ENCODE measurements at places on chromosomes 13 and 19. TPM values are rescaled to one million over a fixed set of nuclear protein-coding genes. Genes with fewer than 3 reads are reported as not detected.

DNA sequence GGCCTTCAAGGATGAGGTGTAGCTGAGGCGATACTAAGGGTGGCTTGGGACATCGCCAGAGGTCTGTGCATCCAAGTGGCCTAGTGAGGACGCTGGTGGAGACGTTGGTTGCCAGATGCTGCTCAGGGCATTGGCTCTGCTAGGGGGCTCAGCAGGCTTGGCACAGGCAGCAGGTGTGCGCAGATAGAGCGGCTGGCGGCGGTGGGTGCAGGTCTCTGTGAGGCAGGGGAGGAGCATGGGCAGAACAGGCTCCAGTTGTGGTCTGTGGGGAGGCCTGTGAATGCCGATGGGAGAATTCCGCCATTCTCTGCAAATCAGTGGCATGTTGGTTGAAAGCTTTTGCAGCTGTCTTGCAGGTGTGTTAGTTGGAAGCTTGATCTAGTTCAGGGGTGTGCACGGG lies 21.2 kb downstream of the PRAM1 start:
- peaks cover 61% of the 10 kb centered on the region for H3K36me3 ChIP-seq
- H3K4me1 ChIP-seq: no peaks in the 10 kb centered on the region
- no peak overlapping the region for H3K4me3 ChIP-seq

GRCh38 chr19:44635581-44636438 lies 7.9 kb upstream of the PVR start:
- H3K27me3 ChIP-seq: no peaks in the 10 kb centered on the region
- peak; percentile 71 for DNase-seq
- no peaks in the 10 kb centered on the region for H3K36me3 ChIP-seq
- peaks cover 19% of the 10 kb centered on the region for H3K4me1 ChIP-seq

DNA sequence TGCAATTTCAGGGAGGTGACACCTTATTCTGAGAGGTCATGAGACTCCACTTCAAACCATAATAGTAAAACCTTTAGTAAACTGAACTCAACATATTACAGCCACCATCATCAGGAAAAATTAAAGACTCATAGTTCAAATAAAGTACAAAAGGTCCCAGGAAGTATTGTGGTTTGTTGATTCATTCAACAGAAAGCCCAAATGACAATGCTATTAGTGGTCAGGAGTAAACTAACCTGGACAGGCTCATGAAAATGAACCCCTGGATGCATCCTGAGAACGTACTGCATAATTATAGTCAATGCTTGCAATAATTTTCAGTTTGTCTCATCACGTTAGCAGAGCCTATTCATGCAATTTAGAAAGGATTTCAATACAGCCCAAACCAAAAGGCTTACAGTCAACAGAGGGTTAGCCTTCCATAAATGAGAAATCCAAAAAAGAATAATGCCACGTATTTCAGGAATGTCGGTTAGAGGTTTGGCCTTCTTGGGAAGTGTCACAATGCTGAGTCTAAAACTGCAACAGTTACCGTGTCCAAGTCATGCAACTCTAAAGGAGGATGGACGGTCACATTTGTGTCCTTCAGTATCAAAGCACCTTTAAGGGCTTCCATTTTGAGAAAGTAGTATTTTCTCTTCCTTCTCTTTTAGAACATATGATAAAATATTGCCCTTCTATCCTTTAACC lies 280.8 kb downstream of the ABCC4 start:
- no peak overlapping the region for H3K27ac ChIP-seq
- H3K27me3 ChIP-seq: no peaks in the 10 kb centered on the region
- peaks cover 7% of the 10 kb centered on the region for H3K36me3 ChIP-seq
- DNase-seq: no peak

Gene MCEMP1
- not detected for total RNA-seq

Gene ZNF627
- 13.4 TPM for total RNA-seq

Gene ATP12A
- 0.06 TPM for total RNA-seq

Gene SYNE4
- 0.20 TPM for total RNA-seq

DNA sequence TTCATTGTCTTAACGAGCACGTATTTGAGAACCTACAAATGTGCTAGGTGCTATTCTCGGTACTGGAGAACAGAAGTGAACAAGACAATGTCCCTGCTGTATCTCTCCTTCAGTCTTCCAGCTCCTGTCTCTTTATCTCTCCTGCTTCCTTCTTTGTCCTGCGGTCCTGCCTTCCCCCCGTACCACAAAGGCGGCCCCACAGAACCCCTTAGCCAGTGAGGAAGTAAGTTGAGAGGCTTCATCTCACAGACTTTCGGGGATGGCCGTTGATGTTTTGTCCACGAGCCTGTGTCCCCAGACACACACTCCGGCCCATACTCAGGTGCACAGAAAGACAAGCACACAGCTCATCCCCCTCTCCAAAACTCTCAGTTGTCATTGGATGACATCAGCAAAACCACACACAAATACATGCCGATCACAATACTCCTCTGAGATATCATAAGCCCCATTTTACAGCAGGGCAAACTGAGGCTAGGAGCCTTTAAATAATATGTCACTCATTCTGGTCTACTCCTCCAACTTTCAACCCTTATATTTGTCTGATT lies 507 bp upstream of the SWSAP1 start:
- no peak overlapping the region for H3K27ac ChIP-seq
- H3K36me3 ChIP-seq: no peaks in the 10 kb centered on the region
- DNase-seq: no peak
- H3K4me3 ChIP-seq: peak overlapping the region; percentile 73

DNA sequence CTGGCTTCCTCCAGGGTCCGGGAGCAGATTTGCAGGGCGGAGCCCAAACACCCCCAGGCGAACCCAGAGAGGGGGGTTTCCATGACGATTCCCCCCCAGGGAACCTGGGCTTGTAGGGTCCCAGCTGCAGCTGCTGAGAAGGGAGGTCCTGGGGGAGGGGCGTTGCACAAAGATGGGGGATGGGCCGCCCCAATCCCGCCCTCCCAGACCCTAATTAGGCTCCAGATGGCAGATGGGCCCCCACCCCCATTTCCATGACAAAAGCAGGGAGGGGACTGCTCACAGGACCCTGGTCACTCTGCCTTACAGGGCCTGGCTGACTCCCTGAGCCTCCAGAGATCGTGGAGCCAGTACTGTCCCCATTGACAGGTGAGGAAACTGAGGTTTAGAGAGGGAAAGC lies 15.2 kb downstream of the ELAVL3 start:
- no peaks in the 10 kb centered on the region for H3K27me3 ChIP-seq
- no peak overlapping the region for H3K27ac ChIP-seq
- no peak overlapping the region for H3K4me3 ChIP-seq
- DNase-seq: no peak

GRCh38 chr13:101915755-101916107 lies 463.3 kb downstream of the ITGBL1 start:
- no peaks in the 10 kb centered on the region for H3K36me3 ChIP-seq
- DNase-seq: no peak
- no peaks in the 10 kb centered on the region for H3K27me3 ChIP-seq
- H3K4me1 ChIP-seq: no peaks in the 10 kb centered on the region
- no peak overlapping the region for H3K27ac ChIP-seq

Gene BIVM
- 12.5 TPM for total RNA-seq

- no peak overlapping the region for H3K4me3 ChIP-seq
- no peaks in the 10 kb centered on the region for H3K27me3 ChIP-seq
- H3K27ac ChIP-seq: no peak overlapping the region
- H3K4me1 ChIP-seq: no peaks in the 10 kb centered on the region
Observed at GRCh38 chr19:48940902-48941301, 7.4 kb downstream of the DHDH start.

- H3K27ac ChIP-seq: no peak overlapping the region
- no peak overlapping the region for H3K4me3 ChIP-seq
- no peaks in the 10 kb centered on the region for H3K27me3 ChIP-seq
- no peak for DNase-seq
- no peaks in the 10 kb centered on the region for H3K36me3 ChIP-seq
Observed at GRCh38 chr13:51488212-51488611, 35.4 kb upstream of the INTS6 start.

DNA sequence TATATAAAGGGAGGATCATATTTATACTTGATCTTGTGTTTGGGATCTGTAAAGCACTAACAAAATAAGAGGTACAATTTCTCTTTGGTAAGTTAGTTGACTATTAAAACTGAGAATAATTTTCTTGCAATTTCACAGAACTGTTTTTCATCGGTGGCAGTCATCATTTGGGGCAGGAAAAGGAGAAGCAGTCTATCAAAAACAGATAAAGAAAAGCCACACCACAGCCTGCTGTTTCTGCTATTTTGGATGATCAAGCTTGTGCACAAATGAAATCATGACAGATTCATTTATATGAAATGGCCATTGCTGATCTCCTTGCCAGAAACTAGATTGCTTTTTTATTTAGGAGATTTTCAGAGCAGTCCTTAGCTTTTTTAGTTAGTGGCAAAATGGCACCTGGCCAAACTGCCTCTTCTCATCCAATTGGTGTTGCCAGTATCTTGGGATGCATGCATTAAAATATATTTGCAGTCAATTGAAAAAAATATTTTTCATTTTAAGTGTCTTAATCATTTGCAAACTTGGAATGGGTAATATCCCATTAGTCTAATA lies 326.0 kb downstream of the HS6ST3 start:
- H3K36me3 ChIP-seq: no peaks in the 10 kb centered on the region
- DNase-seq: no peak
- no peaks in the 10 kb centered on the region for H3K4me1 ChIP-seq
- H3K4me3 ChIP-seq: no peak overlapping the region
- no peak overlapping the region for H3K27ac ChIP-seq

Gene TJP3
- not detected for total RNA-seq

DNA sequence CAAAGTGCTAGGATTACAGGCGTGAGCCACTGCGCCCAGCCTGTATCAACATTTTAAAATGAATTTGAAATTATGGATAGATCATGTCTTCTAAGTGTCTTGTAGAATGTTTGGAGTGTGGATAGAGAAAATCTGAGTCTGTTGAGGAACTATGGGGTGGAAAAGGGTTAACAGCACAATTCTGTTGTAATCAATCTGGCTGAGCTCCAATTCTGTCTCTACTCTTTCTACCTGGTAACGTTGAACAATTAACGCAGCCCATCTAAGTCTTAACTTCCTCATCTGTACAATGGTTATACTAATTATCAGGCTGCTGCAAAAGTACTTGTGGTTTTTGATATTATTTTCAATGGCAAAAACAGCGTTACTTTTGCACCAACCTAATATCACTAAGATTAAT lies 4.1 kb downstream of the FPR2 start:
- H3K27ac ChIP-seq: no peak overlapping the region
- no peaks in the 10 kb centered on the region for H3K27me3 ChIP-seq
- no peaks in the 10 kb centered on the region for H3K36me3 ChIP-seq
- no peaks in the 10 kb centered on the region for H3K4me1 ChIP-seq
- no peak overlapping the region for H3K4me3 ChIP-seq

Gene POU4F1
- total RNA-seq: 97.0 TPM

DNA sequence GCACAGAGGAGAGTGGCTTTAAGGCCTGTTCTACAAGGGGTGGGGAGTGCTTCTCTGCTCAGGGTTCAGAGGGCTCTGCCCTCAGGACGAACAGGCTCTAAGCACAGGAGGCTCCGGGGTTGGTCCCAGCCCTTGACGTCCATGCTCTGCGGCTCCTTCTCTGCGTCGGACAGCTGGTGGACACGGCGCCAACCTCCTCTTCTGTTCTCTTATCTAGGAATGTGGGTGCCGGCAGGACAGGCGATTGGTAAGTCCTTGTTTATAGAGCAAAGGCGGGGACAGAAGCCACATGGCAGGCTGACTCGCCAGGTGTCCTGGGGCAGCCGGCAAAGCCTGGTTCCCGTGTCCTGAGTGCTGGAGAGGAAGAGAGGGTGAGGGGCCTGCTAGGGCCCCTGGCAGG lies 8.4 kb upstream of the RPS15 start:
- no peak overlapping the region for H3K4me3 ChIP-seq
- H3K36me3 ChIP-seq: peaks cover 66% of the 10 kb centered on the region
- no peaks in the 10 kb centered on the region for H3K27me3 ChIP-seq
- H3K4me1 ChIP-seq: no peaks in the 10 kb centered on the region
- no peak for DNase-seq
- H3K27ac ChIP-seq: no peak overlapping the region

DNA sequence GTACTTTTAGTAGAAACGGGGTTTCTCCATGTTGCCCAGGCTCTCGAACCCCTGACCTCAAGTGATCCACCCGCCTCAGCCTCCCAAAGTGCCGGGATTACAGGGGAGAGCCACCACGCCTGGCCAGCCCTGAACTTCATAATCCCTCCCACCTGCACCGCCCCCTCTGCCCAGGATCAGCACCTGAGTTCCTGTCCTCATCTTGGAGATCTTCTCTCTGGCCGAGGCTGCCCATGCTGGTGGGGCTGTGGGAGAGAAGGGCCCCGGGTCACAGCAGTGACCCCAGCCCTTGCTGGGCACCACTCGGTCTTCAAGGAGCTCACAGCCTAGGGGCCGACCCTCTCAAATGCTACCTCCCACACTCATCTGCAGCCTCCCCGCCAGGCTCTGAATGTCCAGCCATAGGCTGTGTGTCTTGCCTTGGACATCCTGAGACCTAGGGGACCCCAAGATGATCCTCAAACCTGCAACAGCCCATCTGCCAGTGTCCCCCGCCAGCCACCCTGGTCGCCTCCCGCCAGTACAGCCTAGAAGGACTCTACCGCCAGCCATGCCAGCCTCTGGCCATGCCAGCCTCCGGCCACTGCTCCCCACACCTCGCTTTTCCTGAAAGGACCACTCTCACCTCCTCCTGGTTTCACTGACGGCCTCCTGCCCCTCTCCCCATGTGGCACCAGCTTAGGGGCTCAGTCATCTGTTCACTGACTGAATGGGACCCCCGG lies 1.5 kb downstream of the ATP8B3 start:
- no peaks in the 10 kb centered on the region for H3K36me3 ChIP-seq
- peaks cover 2% of the 10 kb centered on the region for H3K4me1 ChIP-seq
- H3K27me3 ChIP-seq: 0 out of 2 replicates have a peak, but pooled peaks cover 3% of the 10 kb centered on the region
- DNase-seq: no peak

Gene CERS1
- 6.1 TPM for total RNA-seq

Gene CEACAM4
- total RNA-seq: not detected

Gene NUMBL
- 26.8 TPM for total RNA-seq

- DNase-seq: peak; percentile 42
- H3K27me3 ChIP-seq: no peaks in the 10 kb centered on the region
- H3K4me3 ChIP-seq: no peak overlapping the region
- no peak overlapping the region for H3K27ac ChIP-seq
- H3K36me3 ChIP-seq: no peaks in the 10 kb centered on the region
Observed at GRCh38 chr13:70623239-70623638, 515.0 kb upstream of the KLHL1 start.

- no peaks in the 10 kb centered on the region for H3K27me3 ChIP-seq
- no peaks in the 10 kb centered on the region for H3K36me3 ChIP-seq
- H3K4me3 ChIP-seq: no peak overlapping the region
Observed at GRCh38 chr13:84191139-84191538, 308.9 kb upstream of the SLITRK1 start.

- no peak for DNase-seq
- H3K36me3 ChIP-seq: no peaks in the 10 kb centered on the region
- peaks cover 12% of the 10 kb centered on the region for H3K4me1 ChIP-seq
- H3K27ac ChIP-seq: no peak overlapping the region
Observed at GRCh38 chr19:39542206-39542605, 2.2 kb upstream of the EID2 start.

GRCh38 chr19:12796146-12797071 lies 5.1 kb downstream of the JUNB start:
- peaks cover 3% of the 10 kb centered on the region for H3K27me3 ChIP-seq
- H3K36me3 ChIP-seq: no peaks in the 10 kb centered on the region
- H3K4me3 ChIP-seq: no peak overlapping the region
- DNase-seq: peak; percentile 88
- no peak overlapping the region for H3K27ac ChIP-seq

All from SJCRH30 (cell line).